ENCODE measurements at places on chromosomes 12 and 14.

- DNase-seq, result no peak
Measured at GRCh38 chr12:116603546-116604177, 44.5 kb downstream of the MAP1LC3B2 start.

DNA sequence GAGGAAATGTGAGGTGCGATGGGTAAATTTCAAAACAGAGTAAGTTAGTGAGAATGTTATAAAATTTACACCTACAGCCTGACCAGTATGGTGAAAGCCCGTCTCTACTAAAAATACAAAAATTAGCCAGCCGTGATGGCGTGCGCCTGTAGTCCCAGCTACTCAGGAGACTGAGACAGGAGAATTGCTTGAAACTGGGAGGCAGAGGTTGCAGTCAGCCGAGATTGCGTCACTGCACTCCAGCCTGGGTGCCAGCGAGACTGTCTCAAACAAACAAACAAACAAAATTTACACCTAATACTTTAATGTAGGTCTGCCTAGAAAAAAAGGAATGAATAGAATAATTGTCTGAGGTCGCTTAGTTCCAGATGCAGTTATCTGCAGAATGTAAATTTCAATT, 37.6 kb downstream of the SLC2A14 start:
- no peak for DNase-seq

DNA sequence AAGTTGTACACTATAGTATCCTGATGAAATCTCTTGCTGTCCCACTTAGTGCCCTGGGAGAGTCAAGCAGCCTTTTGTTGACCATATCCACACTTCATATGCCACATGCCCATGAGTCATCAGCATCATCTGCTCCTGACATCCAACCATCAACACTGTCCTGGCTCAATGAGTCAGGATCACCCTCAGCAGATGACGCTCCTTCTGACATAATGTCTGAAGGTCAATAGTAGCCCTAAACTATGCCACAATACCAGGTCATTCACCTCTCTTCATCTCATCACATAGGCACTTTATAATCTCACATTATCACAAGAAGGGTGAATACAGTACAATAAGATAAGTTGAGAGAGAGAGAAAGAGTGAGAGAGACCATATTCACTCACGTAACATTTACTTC, 369.0 kb upstream of the FAR2 start:
- no peak for DNase-seq

- DNase-seq, result no peak
Measured at GRCh38 chr12:75361408-75361807, 26.9 kb downstream of the GLIPR1L1 start.

DNA sequence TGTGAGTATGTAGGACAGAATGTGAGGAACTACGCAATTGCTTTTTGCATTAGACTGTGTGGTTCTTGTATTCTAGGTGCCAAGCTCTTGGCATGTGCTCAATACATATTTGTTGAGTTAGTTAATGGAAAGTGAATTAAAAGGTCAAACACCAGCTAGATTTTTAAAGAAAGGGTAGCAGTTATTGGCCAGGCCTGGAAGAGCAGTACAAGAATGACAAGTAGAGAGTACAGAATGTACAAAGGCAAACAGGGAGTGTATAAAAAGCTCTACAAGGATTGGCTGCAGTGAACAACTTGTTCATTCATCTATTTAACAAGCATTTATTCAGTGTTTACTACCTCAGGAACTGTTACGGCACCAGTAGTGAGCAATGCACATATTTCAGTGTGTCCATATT, 854.0 kb upstream of the SEL1L start:
- DNase-seq, result no peak

DNA sequence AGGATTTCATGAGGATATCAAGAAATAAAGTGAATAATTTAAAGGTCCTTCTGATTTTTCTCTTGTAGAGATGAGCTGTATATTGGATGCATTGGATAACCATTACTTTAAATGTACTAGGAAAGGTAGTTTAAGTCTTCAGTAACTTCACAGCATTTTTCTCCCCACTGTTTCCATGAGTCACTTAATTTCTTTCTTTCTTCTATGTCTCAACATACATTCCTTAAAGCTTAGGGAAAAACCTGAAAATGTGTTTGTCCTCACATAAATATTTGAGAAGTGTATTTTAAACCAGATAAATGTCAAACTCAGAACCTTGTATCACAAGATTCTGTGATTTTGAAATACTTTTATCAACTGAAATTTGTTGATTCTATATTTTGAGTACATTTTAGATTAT, 1970.2 kb upstream of the FLRT2 start:
- no peak for DNase-seq

DNA sequence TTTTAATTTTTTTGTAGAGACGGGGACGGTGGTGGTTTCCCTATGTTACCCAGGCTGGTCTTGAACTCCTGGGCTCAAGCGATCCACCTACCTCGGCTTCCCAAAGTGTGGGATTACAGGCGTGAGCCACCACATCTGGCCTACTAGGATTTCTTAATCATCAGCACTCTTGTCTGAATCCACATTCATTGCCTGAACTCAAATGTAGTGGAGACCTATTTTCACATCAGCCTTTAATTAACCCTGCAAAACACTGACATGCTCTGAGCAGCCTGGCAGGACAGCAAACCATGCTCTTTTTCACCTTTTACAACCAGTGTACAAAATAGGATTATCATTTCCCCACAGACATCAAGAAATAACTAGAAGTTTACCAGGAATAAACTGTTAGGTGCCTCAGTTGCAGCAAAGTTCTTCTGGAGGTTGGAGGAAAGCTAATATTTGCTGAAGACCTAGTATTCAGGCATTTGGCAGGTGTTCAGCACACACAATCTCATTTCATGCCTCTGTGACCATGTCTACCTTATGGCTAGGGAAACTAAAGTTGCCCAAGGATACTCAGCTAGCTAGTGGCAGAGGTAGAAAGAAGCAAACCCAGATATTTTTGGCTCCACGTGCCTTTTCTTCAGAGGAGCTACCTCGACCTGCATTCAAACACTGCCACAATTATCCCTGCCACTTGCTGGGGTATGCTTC, 37.7 kb downstream of the CFL2 start:
- DNase-seq, result no peak

DNA sequence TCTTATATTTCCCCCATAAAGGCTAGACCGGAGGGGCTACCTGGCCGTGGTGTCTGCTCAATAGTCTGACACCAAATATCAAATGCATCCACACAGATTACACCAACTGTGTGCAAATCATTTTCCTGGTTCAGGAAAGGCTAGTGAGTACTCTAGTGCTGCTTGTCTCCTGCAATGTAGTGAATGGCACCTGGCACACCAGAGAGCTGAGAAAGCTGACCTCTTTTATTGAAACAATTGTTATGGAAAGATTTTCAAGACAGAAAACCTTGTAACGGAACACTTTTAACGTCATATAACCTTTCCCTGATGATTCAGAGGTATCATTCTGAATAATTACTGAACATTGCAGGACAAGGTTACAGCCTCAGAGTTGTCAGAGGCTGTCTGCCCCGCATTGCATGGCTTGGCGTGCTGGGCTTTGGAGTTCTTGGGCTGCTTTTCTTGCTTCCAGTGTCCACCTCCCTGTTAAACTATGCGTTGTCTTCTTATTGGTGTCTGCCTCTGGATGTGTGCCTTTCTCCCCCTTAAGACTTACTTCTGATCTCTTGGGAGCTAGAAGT, 40.7 kb upstream of the HDAC7 start:
- DNase-seq, result no peak

DNA sequence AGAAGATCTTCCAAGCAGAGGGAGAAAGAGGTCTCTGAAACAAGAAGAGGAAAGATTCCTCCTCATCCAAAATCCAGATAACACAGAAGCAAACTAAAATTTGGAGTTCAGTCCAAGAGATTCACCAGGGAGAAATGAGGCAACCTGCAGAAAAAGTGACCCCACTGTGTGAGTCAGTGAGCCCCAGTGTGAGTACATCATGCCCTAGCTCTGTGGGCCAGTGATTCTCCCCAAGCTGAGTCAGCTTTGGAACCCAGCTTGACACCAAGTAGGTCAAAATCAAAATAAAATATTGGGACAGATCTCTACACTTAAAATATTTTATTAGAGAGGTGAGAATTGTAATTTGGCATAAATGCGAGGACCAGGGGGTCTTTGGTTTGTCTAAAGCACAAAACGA, 17.2 kb downstream of the CLEC2B start:
- no peak for DNase-seq

GRCh38 chr12:88716240-88716639, 136.0 kb upstream of the KITLG start:
- DNase-seq, result no peak

DNA sequence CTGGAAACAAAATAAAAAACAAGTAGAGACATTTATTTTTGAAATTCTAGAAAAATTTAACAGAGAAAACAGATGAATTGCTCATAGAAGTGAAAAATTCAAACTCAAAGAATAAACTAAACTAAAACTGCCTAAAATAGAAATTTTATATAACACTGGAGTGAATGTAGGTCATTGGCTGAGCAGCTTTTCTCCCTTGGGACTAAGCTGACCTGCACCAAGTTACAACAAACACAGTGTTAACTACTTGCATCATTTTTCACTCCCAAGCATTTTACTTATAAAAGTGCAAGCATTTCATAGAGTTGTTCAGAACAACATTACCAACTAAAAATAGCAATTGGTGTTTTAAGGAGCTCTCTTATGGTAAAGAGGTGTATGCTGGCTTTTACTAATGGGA, 298.1 kb downstream of the MED13L start:
- DNase-seq, result no peak

DNA sequence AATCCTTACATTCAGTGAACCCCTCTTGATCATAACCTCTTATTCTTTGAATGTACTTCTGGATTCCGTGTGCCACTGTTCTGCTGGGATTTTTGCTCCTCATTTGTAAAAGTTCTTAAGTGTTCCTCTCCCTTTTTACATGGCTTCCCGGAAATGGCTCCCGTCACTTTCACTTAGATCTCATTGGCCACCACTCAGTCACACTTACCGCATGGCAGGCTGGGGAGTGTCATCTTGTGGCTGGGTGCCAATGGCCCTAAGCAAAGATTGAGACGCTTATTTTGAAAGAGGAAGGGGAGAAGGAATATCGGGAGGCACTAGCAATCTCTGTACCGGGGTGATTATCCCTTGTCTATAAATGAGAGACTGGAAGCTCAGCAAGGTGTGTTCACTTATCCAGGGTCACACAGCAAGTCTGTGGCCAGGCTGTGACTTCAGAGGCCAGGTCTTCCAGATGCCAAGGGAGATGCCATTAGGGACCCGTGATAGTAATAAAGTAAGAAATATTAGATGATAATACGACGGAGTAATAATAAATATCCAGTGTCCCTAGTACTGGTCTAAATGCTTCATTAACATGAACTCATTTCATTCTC, 68.8 kb downstream of the RNFT2 start:
- DNase-seq, result no peak

DNA sequence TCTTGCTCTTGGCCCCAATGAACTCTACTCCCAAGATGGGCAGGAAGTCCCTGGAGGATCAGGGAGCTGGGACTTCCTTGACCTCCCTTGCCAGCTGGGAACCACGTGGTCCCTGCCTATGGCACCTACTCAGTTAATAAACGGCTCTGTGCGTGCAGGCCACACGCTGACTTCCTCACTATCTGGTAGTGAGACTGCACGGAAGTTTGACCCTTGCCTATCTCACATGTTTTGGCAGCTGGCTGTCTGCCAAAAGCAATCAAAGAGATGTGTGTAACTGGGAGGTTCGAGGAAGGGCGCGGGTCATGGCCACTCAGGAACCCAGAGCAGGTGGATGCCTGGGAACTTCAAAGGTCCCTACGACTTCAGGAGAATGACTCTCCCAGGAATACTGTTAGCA, 57.9 kb downstream of the RFLNA start:
- DNase-seq, result no peak

DNA sequence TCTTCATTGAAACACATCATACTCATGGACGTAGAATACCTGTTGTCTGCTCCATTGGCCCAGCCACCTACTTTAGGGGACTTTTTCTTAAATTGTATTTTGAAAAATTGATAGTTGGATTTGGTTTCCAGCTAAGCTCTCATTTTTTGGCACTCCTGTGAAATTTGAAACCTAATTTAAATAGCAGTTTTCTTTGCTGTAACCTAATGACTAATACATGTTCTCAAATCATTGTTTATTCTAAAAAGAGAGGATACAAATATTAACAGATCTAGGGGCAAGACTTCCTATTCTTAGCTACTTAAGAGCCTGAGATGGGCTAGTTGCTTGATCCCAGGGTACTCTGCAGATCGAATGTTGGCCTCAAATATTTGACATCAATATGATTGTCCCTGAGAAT, 78.9 kb downstream of the PLEKHA5 start:
- no peak for DNase-seq

GRCh38 chr14:97943619-97944018, 1146.4 kb downstream of the VRK1 start:
- no peak for DNase-seq

GRCh38 chr12:75685617-75686225, 174.3 kb upstream of the KRR1 start:
- DNase-seq, result no peak

- DNase-seq, result no peak
Measured at GRCh38 chr12:26162905-26163304, 32.5 kb upstream of the SSPN start.

GRCh38 chr12:49622501-49623141, 740 bp upstream of the PRPF40B start:
- peak; percentile 76 for DNase-seq

- DNase-seq, result no peak
Measured at GRCh38 chr14:32087907-32088306, 10.8 kb downstream of the ARHGAP5 start.

DNA sequence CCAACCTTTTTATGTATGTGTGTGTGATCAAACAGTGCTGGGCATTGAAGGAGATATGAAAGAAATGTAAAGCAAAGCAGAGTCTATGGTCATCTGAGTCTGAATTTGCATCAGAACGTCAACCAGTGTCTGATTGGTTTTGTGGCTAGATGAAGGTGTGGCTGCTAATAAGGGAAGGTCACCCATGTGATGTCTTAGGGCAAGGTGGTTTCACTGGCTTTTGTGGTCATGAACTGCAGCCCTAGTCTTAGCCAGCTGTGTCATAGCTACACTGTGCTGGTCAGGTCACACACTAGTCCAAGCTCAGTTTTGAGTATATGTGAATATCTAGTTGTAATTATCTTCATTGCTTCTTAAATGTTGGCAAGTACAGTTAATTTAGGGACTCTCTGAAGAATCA, 105.8 kb downstream of the TGFB3 start:
- DNase-seq, result no peak

DNA sequence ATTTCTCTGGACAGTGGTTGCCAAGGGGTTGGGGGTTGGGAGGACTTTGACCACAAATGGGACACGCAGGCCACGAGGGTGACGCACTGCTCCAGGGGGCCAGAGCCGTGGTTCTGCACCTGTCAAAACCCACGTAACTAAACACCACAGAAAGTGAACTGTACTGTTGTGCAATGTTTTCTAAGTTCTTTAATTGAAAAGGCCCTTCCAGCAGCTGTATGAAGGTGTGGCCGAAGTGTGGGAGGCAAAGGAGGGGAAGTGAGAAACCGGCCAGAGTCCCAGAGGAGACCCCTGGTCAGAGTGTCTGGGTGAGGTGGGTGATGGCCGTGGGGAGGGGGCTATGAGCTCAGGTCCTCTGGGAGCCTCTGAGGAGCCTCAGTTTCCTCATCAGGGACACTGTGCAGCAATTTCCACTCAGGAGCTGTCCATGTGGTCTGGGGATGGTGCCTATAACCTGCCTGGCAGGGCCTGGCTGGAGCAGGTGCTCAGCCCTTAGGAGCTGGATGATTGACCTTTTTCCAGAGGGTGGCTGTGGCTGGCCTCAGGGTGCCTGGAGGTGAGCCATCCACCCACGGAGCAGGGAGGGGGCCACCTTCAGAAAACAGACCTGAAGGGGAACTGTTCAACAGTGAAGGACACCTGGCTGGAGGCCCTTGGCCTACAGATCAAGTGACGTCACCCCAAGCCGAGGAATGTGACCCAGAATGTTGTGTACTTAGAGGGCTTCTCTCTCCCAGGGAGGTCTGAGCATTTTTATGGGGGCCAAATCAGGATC, 9.8 kb upstream of the BDKRB2 start:
- DNase-seq, result no peak

GRCh38 chr14:58763210-58763609, 125.4 kb downstream of the DACT1 start:
- DNase-seq, result no peak

All from CD4-positive, alpha-beta T cell treated with Interleukin-10 for 1 hour (primary cell).